ENCODE measurements at places on chromosomes 2 and 18. TPM values are rescaled to one million over a fixed set of nuclear protein-coding genes. Genes with fewer than 3 reads are reported as not detected.

DNA sequence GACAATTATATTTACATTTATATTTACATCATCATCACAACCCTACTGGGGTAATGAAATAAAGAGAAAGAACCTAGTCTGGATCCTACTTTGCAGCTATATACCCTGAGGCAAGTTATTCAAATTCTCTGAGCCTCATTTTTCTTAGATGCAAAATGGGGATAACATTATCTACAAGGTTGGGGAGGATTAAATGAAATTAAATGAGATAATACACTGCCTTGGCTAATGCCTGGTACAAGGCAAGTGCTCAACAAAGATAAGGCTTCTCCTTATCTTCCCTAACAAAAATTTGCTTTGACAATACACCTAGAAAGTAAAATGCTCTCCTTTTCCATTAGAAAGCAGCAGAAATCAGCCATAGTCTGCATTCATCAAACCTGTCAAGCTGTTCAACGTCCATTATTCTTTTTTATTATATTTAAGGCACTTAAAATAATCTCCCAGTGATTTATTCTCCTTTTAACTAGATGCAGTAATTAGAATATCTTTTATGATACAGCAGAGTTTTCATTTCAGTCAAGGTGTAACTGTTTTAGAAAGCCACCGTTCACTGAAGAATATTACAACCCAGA, 44.8 kb downstream of the TCF4 start:
- no peak for DNase-seq

- DNase-seq: no peak
Observed at GRCh38 chr2:169683425-169684134, 10.6 kb downstream of the CFAP210 start.

- no peak for DNase-seq
Observed at GRCh38 chr2:239774933-239775622, 250.1 kb downstream of the NDUFA10 start.

- DNase-seq: no peak
Observed at GRCh38 chr2:71564361-71564760, 111.0 kb downstream of the DYSF start.

DNA sequence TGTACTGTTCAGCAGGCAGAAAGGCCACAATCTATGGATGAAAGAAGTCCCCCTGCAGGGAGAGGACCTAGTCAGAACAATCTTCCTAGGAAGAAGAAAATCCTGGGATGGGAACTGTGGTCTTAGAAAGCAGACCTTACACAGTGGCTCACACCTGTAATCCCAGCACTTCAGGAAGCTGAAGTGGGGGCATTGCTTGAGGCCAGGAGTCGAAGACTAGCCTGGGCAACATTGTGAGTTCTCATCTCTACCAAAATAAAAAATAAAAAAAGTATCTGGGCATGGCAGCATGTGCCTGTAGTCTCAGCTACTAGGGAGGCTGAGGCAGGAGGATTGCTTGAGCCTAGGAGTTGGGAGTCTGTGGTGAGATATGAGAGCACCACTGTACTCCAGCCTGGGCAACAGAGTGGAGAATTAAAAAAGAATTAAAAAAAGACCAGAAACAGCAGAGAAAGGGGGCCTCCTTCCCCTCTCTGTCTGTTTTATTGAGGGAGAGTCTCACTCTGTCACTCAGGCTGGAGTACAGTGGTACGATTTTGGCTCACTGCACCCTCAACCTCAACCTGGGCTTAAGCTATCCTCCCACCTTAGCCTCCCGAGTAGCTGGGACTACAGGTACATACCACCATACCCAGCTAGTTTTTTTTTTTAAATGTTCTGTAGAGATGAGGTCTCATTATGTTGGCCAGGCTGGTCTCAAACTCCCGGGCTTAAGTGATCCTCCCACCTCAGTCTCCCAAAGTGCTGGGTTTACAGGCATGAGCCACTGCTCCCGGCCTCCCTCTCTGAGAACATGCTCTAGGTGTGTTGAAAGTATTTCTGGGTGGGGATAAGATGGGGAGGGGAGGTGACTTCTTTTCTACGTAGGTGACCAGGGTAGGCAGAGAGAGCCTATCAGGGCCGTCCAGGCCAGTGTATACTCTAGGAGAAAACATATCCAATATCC, 7.4 kb downstream of the RHOB start:
- DNase-seq: no peak

GRCh38 chr2:98569197-98569793, 39.0 kb downstream of the COA5 start:
- no peak for DNase-seq

DNA sequence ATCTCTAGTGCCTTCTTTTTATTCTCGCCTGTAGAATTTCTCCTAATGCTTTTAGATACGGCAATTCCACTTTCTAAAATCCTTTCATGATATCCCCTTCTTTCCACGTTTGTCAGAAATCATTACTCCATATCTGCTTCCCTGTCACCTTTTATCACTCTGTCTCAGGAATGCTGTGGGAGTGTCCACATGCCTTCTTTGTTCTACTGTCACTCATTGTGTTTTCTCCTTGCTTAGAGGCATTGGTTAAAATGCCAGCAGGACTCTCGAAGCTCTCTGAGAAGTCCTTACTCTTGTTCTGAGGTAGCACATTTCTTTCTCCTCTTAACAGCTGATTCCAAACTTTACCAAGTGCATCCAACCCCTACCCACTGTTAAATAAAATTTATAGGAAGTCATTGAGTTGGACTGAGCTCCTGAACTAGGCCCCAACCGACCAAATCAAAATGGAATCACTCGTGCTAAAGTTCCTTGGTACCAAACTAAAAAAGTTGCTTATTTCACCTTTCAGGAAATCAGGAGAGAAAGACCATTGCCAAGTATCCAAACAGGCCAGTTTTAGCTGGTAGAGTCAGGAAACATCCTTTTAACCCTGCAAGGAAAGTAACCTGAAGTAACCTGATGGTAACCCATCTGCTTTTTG, 10.6 kb upstream of the GALNT5 start:
- no peak for DNase-seq

GRCh38 chr18:70462078-70462439, 173.2 kb downstream of the SOCS6 start:
- no peak for DNase-seq

- DNase-seq: no peak
Observed at GRCh38 chr2:100630473-100630977, 67.7 kb downstream of the PDCL3 start.

ATP8B1 gene
- 5.5 TPM for polyA plus RNA-seq

TLX2 gene
- polyA plus RNA-seq: 0.43 TPM

FAM98A gene
- 39.3 TPM for polyA plus RNA-seq

C2orf80 gene
- not detected for polyA plus RNA-seq

TUBA3E gene
- not detected for polyA plus RNA-seq

KIF1A gene
- 11.5 TPM for polyA plus RNA-seq

ZNF804A gene
- 0.33 TPM for polyA plus RNA-seq
